Activated CD8-positive, alpha-beta memory T cell treated with anti-CD3 and anti-CD28 coated beads, Interleukin-2, amount 10 ng/mL, durations not matched to agents 7 days and 5 days (primary cell): ENCODE measurements at places on chromosomes 1 and 21. TPM values are rescaled to one million over a fixed set of nuclear protein-coding genes. Genes with fewer than 3 reads are reported as not detected.

Gene C1orf115
- total RNA-seq, result 0.12 TPM

Gene TENT5C
- total RNA-seq, result 50.3 TPM

Gene AGMAT
- 12.4 TPM for total RNA-seq

Gene IQGAP3
- 31.3 TPM for total RNA-seq

Gene CRNN
- not detected for total RNA-seq

Gene HAO2
- total RNA-seq, result not detected

Gene CD5L
- total RNA-seq, result not detected

Gene TSPAN1
- not detected for total RNA-seq
